GOT3 (cell line): ENCODE measurements at places on chromosomes 12 and 14.

DNA sequence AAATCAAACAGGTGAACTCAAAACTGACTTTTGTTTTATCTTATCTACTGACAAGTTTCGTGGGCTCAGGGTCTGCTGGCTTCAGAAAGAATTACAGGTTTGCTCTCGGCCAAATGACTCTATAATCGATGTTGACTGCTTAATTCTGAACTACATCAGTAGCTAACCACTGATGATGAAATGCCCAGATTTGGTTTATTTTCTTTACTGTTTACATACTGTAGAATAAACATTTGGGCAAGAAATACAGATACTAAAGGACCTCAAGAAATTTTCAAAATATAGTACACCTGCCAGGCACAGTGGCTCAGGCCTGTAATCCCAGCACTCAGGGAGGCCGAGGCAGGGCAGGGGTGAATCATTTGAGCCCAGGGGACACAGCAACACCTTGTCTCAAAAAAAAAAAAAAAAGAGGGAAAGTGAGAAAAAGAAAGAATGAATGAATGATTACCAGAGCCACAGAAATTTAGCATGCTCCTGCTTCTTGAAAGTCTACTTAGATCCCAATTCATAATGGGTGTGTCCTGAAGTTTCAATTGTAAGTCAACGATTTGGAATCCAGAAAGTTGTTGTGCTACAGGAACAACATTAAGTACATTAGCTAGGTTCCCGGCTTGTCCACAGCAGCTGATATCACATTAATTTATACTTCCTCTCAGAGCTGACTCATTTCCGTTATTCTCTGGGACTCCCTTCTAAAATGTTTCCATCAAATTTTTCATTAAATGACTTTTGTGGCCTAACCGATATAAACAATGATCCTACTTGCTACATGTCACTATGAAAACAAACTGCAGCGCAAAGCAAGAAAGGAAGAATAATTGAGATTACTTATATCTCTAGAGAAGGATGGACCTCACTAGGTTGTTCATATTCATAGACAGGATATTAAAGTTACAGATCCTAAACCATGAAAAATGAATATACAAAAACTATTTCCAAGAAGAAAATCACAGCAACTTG, 134.3 kb downstream of the MED13L start:
- DNase-seq, result no peak

DNA sequence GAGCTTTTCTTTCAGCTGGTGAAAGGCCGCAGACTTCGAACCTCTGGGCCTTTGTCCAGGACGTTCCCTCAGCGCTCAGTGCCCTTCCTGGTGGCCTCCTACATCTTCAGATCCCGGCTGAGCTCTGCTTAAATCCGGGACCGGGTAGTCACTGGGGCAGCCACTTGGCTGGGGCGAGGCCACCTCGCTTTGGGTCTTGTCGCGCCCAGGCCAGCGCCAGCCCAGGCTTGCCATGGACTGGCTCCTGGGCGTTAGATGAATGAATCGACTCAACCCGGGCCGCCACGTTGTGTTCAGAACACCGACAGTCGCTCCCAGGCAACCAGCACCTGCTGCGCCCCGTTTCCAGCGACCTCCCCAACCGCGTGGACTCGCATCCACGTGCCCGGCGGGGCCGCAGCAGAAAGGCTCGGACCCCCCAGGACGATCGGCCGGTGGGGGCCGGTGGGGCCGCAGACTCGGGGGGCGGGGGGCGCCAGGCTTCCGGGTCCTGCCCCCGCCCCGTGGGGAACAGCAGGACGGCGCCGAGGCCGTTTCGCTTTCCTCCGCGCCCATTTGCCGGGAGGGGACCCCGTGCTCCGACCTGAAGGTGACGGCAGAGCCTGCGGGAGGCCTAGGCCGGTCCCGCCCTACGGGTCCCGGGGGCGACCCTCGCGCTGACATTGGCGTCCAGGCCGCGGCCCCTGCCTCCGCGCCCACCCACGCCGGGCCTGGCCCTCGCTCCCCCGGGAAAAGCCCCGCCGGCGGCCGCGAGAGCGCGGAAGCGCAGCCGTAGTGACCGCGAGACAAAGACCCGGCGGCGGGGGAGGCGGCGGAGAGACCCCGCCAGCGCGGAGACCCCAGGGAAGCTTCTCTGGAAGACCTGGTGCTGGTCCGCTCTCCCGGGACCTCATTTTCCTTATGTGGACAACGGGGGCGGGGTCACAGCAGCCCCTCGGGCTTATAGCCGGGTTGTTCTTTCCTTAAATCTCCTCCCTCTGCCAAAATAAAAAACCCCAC, 37.3 kb upstream of the RCOR1 start:
- no peak for DNase-seq

GRCh38 chr14:68471029-68471963, 321.6 kb downstream of the ZFP36L1 start:
- no peak for DNase-seq

DNA sequence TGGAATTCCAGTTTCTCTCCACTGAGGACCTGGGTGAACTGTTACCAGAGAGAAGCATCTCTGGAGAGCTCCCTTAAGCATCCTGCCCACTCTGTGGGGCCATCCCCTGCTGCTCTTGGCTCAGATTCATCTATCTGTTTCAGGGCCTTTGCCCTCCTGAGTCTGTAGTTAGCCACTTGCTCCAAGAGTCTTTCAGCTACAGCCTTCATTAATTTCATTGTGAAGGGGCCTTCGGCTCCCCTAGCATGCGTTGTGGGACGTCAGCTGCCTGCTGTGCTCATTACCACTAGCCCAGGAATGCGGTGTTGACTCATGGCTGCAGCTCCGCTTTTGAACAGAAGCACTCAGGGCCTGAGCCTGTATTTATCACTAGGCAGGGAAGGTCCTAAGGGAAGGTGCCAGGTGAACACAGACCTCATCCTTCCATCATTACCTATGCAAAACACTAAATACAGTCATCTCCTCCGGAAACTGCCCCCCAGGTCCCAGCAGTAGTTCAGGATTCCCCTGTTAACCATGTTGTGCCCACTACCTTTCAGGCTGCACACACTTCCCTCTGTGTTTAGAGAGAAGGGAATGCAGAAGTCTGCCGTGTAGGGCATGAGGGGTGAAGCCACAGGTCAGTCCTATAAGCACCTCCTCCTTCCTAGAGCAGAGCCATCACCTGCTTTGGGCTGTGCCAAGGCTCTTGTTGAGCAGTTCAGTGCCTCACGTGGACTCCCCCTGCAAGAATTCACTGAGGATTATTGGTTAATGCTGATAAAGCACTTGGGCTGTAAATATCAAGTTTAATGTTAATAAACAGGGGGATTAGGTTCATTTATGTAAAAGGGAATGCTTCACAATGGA, 191.4 kb downstream of the CACNA1C start:
- no peak for DNase-seq

- DNase-seq, result no peak
These were observed 188.5 kb upstream of the PRMT8 start for GRCh38 chr12:3302401-3303041.

DNA sequence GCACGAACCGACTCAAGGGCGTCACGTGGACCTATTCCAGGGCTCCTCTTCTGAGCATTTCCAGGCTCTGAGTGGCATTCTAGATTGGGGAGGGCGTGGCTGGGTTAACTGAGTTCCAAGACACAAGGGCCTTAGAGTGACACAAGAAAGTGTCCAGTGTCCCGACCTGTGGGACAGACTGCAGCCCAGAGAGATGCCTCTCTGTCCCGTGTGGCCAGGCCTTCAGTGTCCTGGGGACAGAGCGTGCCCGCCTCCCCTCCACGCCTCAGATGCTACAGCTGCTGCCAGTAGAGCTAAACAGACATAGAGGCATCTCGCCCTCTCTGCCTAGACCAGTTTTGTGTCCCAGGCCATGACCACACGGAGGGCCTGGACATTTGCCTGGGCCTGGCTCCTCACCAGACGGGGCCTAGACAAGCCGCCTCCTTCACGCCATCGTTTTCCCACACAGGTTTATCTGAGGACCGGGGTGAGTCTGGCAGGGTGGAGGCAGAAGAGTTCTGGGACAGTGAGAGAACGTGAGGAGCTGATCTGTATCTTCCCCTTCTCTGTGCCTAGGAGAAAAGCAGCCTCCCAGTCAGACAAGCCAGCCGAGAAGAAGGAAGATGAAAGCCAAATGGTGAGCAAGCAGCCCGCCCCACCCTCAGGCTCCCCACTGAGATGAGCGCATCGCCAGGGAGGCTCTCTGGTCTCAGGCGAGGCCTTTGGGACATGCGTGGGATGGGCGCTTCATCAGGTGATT, 27.1 kb downstream of the DEGS2 start:
- DNase-seq, result no peak

GRCh38 chr14:99744199-99744872, 48.9 kb upstream of the EML1 start:
- DNase-seq, result no peak

GRCh38 chr12:52879394-52880351, 25.2 kb downstream of the KRT8 start:
- peak; percentile 53 for DNase-seq

DNA sequence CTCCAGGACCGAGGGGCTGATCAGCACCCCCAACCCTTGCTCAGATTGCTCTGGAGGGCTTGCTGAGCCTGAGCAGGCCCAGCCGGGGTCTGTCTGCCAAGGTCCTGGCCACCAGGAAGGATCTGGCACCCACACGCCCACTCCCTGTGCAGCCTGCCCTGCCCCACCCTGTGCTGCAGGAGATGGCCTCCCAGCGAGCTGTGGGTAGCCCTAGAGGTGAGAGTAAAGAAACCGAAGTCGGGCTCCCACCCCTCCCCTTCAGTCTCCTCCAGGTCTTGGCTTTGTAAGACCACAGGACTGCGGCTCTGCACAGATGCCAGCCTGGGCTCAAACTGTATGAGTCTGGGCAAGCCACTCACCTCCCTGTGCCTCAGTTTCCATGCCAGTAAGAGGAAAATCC, 307.8 kb downstream of the BCL11B start:
- DNase-seq, result no peak

- no peak for DNase-seq
These were observed 159.9 kb upstream of the ALG10B start for GRCh38 chr12:38156497-38157245.

- peak; percentile 3 for DNase-seq
These were observed 62.0 kb downstream of the NDUFA12 start for GRCh38 chr12:94941440-94941862.

DNA sequence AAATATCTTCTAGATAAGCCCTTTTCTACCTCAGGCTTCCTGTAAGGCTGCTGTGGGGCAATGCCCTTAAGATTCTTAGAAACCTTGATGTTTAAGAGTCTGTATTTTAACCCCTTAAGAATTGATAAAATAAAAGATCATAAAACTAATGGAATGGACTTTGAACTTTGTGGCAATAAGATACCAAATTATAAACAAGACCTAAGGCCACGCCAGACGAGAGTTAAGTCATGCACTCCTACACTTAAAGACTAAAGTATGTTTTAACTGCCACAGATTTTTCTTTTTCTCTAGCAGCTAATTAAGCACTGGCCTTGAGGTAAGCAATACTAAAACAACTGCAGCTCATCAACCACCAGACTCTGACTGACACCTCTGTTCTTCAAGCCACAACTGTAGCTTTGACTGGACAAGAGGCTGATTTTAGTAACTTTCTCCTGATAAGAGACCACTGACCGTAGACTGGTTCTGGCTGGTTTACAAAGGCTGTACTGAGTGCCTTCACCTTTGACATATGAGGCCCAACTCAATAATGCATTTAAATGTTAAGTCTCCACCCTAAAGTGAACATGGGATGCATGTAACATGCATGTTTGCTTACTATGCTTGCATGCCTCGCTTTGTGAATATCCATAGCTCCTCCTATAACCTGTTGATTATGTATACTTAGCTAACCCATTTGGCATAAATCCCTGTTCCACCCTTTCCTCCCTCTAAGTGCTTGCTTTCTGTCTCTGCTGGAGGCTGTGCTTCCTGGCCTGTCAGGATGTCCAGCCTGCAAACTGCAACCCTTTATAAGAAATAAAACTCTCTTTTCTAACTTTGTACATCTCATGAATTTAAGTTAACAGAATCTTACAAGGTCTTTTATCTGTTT, 71.9 kb downstream of the KLHL28 start:
- DNase-seq, result no peak

GRCh38 chr14:20384886-20385285, 28.4 kb downstream of the TEP1 start:
- DNase-seq, result no peak

- DNase-seq, result no peak
These were observed 19.9 kb downstream of the CLEC6A start for GRCh38 chr12:8475508-8476203.

GRCh38 chr14:75460394-75460793, 32.6 kb downstream of the JDP2 start:
- no peak for DNase-seq

DNA sequence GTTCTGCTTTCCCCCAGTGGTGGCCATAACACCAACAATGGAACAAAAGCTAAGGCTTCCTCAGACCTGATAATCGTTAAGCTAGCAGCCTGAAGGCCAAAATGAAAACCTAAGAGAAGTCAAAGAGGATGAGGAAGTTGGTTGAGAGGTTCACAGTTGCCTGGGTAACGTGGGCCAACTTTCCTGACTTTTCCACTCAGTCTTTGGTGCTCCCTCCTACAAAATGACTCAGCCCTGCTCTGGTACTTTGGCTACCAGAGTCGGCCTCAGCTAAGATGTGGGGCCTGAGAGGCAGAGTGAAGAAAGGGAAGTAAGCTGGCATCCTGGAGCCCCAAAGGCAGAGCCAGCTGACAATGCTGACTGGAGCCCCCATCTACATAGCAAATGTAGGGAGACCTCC, 14.9 kb upstream of the FKBP11 start:
- DNase-seq, result no peak

DNA sequence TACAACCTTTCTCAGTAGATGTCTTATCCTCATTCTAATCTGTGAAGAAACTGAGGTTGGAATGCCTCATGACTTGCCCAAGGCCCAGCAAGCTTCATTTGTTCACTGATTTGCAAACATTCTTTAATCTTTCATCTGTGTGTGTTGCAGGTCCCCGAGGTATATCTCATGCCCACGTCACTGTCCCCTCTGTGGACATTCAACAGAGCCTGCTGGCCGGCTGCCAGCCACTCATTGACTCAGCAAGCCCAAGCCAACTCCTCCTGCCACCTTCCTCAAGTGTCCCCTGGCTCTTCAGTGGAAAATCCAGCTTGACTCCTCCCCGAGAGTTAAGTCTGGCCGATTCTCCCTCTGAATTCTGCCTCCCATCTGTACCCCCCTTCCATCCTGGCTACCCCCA, 1.9 kb upstream of the DCAF4 start:
- DNase-seq, result no peak

- DNase-seq, result no peak
These were observed 95.5 kb downstream of the TMX1 start for GRCh38 chr14:51335531-51335930.

DNA sequence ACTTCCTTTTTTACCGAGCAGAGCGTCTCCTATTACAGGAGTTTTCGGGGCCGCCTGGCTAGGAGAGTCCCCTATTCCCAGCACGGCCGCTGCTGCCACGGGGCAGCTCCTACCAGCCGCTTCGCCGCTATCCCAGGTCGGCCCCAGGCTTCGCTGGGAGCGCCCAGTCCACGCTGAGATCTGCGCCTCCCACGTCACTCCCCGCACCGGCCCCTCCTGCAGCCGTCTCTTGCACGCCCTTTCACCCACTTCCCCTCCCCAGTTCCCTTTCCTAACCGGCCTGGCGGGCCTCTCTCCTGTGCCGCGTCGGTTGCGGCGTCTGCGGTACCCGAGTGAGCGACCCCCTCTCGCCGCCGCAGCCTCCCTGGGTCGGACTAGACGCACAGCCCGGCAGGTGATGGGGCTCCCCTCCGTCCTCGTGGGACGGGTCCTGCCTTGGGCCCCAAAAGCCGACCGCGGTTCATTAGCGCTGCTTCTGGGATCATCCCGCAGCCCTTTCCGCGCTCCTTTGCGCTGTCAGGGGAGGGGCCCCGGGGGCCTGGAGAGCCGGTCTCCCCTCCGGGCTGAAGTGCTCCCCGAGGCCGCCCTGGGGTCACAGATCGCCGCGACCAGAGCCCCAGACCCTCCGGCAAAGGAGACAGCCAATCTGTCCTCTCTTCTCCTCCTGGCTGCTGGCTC, 1318.4 kb downstream of the TMEM121 start:
- DNase-seq, result no peak
